Stimulated activated naive CD8-positive, alpha-beta T cell treated with anti-CD3 and anti-CD28 coated beads, Interleukin-15, amount 100 ng/mL, for 72 hours (primary cell): ENCODE measurements at places on chromosomes 6 and 20.

DNA sequence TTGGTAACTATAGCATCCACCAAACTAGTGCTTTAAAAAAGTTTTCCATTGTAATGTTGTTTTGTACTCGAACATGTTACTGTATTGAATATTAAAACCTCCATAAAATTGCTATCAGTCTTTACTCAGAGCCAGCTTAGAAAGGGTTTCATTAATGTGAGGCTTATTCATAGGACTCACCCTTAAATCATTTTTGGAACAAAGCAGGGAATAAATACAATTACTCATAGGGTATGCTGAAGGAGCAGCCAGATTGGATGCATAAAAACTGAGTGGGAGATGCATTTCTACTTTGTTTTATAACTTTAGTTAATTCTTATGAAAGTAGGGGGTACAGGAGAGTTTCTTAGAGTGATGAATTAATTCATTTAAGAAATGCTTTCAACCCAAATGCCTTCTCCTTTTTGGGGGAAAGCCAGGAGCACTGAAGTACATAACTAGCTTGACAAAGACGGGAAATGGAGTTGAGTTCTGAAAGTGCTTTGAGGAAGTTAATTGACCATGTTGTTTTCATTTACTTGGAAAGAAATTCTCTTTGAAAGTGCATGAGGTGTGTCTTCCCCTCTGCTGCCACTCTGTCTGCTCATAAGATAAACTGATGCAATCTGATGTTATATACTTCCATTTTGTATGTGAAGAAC lies 90.3 kb downstream of the RNF144B start:
- no peak for DNase-seq

DNA sequence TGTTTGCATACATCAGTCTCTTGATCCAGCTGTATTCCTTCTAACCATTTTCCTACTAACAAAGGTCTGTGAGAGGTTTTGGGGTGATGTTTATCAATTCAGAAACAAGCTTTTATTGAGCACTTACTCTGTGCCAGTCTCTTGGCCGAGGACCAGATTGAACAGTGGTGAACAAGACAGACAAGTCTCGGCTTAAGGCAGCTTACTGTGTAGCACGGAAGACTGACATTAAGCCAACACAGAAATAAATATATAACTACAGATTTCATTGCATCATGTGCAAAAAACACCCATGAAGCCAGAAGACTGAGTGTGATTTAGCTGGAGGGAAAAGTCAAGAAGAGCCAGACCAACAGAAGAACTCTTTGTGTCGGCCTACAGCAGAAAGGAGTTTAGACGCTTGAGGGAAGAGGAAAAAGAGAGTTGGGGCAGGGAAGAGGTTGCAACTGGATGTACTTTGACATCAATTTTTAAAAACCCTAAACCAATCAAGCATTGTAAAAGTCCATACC lies 549.6 kb upstream of the CITED2 start:
- no peak for DNase-seq

DNA sequence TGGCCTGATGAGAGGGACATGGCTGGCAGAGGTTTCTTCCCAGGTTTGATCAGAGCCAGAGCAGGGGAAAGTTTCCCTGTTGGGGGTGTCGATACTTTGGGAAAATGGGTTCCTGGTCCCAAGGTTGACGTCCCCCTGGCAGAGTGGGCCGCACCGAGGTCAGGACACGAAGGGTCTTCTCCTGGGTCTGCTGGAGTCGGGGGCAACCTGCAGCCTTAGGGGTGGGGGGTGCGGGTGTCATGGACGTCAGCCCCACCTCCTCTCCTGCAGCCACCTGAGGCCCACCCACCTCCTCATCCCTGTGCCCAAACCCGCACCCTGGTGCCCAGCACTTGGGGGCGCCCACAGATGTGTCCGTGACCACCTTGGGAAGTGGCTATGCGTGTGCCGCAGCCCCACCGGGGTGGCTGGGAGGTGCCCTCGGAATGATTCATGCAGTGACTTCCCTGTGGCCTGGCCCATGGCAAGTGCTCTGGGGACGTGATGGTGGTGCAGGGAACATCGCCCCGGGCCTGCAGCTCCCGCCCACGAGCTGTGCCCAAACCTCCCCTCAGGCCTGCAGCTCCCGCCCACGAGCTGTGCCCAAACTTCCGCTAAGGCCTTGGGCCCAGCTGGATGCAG lies 64.9 kb downstream of the YTHDF1 start:
- no peak for DNase-seq

DNA sequence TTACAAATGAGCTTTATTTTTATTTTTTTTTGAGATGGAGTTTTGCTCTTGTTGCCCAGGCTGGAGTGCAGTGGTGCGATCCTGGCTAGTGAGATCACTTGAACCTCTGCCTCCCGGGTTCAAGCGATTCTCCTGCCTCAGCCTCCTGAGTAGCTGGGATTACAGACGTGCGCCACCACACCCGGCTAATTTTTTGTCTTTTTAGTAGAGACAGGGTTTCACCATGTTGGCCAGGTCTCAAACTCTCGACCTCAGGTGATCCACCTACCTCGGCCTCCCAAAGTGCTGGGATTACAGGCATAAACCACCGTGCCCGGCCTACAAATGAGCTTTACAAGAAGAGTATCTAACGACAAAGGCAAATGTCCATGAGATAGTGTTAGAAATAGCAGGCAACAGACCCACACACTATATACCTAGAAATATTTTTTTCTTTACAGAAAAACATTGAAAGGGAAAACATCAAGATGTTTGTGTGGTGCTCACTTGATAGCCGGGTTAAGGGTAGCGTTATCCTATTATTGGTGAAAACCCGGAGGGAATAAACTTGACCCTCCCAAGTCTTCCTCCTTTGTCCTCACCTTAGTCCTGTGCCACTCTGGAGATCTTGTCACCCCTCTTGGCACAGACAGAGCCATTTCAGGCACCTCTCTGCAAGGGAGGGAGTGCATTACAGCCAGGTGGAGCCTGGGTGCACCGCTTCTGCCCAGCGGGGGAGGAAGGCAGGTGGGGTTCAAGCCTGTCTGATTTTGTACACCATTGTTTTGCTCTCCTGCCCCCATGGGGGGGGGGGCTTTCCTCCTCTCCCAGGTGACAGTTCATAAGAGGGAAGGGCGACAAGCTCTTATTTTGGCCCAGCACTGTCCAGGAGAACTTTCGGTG lies 21.0 kb upstream of the AVP start:
- no peak for DNase-seq

DNA sequence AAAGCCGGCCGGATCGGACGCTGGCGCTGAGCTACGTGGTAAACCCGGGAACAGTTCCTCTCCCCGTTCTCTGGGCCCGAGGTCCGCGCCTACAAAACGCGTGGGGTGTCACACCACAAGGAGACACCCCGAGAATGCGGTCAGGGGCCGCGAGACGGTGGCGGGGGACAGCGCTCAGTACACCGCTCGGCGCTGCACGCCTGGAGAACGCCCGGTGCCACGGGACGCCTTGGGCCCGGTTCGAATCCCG lies 670 bp downstream of the NCOA5 start:
- no peak for DNase-seq

- DNase-seq, result no peak
Measured at GRCh38 chr6:102619585-102619984, 1226.1 kb downstream of the GRIK2 start.

GRCh38 chr6:4403828-4404227 lies 268.5 kb upstream of the ECI2 start:
- DNase-seq, result no peak

GRCh38 chr6:129617986-129618385 lies 92.0 kb downstream of the ARHGAP18 start:
- DNase-seq, result no peak

GRCh38 chr6:148177589-148178233 lies 164.9 kb upstream of the SASH1 start:
- no peak for DNase-seq

GRCh38 chr20:51715163-51715855 lies 52.9 kb downstream of the ATP9A start:
- no peak for DNase-seq

DNA sequence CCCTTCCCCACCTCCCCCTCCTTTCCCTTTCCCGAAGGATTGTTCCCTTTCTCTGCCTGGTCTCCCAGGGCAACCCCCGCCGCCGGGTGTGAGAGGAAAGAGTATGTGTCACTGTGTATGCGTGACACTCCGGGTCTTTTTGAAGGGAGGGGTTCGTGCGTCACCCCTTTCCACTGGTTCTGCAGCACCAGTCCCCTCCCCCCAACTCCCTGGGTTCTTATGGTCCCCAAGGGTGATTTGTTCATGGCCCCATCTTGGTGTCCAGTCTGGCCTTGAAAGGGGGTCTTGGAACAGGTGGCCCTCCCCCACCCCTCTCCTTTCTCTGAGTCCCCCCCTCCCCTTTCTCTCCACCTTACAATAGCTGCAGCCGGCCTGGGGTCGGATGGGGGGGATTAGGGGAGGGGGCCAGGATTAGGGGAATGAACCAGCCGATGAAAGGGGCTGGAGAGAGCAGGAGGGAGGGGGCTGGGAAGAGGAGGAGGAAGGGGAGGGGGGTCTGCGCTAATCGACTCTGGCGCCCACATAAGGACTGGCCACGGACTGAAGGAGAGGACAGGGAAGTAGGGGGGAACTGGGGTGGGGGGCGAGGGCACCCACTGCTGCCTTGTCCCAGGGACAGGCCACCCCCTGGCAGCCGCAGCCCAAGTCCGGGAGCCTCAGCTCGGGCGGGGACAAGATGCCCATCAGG lies 1.3 kb upstream of the RING1 start:
- no peak for DNase-seq

- no peak for DNase-seq
Measured at GRCh38 chr6:135826236-135826804, 25.2 kb upstream of the PDE7B start.

DNA sequence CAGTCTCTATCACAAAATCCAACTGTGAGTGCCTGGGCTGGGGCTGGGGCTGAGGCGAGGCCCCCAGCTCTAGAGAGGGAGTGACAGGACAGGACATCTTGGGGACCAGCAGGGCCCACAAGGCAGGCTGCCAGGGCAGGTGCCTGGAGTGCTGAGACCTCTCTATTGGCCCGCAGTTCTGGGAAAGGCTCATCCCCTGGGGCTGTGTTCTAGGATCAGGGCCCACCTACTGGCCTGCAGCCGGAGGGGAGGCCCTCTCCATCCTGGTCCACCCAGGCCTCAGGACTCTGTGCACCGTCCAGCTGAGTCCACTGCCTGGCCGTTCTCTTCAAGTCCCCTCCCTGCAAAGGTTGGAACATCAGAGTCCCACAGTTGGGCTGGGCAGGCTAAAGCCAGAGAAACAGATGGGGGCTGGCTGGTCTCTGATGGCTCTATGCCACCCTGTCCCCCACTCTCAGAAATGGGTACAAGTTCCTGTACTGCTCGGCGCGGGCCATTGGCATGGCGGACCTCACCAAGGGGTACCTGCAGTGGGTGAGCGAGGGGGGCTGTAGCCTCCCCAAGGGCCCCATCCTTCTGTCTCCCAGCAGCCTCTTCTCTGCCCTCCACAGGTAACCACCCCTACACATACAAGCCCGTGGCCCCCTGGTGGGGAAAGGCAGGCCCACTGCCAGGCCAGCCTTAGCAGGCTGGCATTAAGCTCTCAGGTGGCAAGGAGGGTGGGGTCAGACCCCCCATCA lies 9.0 kb downstream of the EMILIN3 start:
- DNase-seq, result no peak

DNA sequence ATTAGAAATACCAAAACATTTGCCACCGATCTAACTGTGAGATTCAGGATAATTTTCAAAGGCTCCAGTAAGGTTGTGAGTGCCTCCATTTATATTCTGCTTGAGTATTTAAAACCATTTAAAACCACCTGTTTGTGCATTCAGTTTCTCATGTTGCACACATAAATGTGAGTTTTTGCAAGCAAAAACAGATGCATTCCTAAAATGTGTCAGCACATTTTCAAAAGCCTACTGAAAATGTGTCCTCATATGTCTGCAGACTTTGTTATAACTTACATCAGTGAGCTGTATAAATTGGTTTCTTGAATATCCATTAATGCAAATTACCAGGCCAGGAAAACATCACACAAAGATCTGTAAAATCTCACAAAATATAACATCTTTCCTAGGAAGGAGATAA lies 676.6 kb upstream of the EPHA7 start:
- no peak for DNase-seq

GRCh38 chr6:145898376-145898775 lies 65.8 kb downstream of the SHPRH start:
- DNase-seq, result no peak

- no peak for DNase-seq
Measured at GRCh38 chr6:91716361-91716760, 1129.5 kb upstream of the MAP3K7 start.

DNA sequence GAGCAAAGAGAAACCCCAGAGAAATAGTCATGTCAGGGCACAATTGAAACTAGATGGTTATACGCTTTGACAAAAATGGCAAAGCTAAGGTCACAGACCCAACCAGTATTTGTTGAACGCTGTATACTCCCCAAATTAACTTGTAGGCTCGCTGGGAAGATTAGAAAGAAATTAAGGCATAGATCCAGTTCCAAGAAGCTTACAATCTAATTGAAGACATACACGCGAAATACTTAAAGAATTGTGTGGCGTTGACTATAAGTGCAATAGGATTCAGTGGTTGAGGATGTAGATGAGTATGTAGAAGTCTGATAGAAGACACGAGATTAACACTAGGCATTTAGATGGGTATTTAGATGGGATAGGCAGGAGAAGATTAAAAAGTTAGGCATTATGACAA lies 525 bp downstream of the FAM229B start:
- no peak for DNase-seq

GRCh38 chr6:132865364-132865763 lies 51.0 kb downstream of the RPS12 start:
- DNase-seq, result peak; percentile 53

DNA sequence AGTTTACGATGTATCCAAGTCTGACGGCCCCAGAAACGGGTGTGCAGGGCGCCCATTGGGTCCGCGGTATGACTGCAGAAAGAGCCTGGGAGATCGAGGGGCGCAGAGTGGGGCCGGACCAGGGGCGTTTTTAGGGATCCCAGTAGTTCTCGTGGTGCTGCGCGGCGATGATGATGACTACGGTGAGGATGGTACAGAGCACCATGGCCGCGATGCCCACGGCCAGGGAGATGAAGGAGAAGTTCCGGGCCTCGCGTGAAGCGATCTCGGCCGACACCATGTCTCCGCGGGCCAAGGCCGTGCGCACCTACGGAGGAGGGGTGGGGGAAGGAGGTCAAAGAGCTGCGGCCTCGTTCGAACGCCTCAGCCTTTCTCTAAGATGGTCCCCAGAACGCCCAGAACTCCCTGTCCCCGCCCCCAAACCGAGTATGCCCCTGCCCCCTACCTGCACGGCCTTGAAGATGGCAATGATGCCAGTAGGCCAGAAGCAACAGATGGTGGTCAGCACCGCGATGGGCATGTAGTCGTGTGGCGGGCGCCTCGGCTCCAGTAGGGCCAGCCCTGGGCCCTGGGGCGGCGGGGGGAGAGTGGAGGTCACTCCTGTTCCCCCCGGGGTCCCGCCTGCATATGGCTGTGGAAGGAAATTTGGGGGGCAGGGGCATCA lies 2.5 kb downstream of the PRRT1 start:
- no peak for DNase-seq

DNA sequence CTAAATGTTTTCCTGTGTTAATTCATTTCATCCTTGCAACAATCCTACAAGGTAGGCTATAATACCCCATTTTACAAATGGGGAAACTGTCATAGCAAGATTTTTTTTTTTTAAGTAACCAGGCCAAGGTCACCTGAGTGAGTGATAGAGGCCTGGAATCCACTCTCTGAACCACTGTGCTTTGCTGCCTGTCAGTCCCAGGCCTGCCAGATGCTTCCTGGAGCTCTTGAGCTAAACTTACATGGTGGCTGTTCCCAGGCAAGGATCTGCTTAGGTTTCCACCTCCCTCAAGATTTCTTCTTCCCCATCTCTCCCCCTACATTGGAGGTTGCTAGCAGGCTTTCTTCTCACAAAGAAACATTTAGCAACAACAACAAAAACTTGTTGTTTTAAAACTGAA lies 32.7 kb upstream of the RNF8 start:
- DNase-seq, result no peak
